ENCODE measurements at places on chromosomes 11 and 22.

GRCh38 chr11:70926543-70927201 is 325.7 kb downstream of the SHANK2 start:
- no peak for DNase-seq

DNA sequence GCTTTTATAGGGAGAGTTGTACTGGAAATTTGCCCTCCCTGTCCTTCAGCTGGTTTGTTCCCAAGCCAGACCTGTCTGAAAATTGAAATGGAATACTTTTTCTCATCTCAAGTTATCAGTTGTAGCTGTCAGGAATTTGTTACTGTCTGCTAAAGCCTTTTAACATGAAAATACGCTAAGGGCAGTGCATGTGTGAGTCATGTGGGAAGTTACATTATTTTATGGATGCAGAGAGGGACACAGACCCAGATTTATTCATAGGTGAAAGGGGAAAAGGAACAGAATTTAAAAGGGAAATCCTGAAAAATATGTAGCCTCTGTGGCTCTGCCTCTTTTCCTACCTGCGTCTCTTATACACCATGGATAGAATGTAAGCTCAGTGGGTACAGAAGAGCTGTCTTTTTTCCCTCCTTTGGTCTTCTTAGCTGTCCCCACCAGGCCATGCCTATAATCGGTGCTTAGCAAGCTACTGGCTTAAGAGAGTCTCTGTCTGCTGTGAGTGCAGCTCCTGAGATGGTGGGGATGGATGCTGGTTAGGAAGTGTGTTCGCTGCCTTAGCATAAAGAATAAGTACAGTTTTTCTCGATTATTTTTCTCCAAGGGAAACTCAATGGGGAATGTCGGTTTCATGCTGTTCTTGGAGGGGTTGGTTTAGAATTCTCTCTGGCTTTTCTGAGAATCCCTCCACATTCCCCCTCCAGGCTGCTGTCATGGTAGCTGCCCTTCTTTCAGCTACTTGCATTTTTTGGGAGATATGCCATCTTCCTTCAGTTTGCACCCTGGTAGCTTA is 166.8 kb downstream of the TEAD1 start:
- DNase-seq = no peak

- DNase-seq = no peak
These were observed 7.5 kb upstream of the C11orf97 start for GRCh38 chr11:94504689-94505293.

DNA sequence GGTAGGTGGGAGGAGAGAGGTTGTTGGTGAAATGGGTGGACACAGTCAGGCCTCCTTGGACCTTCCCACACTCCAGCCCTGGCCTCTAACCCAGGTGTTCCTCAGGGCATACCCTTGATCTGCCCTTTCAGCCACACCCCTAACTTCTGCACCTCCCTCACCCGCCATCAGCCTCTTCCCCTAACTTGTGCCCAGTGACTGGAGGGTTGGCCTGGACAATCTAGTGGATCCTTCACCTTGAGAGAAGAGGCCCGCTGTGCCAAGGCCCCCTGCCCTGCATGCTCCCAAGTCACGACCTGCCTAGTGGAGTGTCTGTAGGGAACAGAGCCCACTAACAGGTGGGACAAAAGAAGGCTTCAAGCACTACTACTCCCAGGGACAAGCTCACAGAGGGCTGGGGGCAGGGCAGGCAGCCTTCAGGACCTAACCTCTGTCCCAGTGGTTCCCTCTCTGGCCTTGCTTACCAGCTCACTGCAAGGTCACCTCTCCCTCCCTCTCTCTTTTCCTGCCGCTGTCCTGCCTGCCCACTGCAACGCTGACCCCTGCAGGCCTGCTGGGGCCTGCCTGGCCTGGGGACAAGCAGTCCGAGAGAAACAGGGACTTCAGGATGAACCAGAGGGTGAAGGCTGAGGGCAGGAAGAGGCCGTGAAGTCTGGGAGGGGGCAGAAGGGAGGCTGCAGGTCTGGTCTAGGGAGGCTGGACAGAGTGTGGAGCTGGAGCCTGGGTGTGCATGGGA is 3.3 kb downstream of the SYT7 start:
- no peak for DNase-seq

DNA sequence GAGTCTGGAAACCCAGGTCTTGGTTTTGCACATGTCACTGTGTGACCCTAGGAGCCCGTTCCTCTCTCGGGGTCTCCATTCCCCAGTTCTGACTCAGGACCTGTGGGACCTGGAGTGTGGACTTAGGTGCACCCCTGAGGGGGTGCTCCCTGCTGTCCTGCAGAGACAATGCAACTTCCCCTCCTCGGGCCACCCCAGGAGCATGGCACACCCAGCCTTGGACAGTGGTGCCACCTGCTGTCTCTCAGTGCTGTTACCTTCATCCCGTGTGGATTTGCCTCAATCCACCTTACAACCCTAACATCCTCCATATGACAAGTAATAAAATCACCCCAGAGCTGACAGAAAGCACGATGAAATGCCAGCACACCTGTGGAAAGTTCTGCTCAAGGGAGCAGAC is 27.5 kb upstream of the CRYBB3 start:
- DNase-seq = no peak

DNA sequence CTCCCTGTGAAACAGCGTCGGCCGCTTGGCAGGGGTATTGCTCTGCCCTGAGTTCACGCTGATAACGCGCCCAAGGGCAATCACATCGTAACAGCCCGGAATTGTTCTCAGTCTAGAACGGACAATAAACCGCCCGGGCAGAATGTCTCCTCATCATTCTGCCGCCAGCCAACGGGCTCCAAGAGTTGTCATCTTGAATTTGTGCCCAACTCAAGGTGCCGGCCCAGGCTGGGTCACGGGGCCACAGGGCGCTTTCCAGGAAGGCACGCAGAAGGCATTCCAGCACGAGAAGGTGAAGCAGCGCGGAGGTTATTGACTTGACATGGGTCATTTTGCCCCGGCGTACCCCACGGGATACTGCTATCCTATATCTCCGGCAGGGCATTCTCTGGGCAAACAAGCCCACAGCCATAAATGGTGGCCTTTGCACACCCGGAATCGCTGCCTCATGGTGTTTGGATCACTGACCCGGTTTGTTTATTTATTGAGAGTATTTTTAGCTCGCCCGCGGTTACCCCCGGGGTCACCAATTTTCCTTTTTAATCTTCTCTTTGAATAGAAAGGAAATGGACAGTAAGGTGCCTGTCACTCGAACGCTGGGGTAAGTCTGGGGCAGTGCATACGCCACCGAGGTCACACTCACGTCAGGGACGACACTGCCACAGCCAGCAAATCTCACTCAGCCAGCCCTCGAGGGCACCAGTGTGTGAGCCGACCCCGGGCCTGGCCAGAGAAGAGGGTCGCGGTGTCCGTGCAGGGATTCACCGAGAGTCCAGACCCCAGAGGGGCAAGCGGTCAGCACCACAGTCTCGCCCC is 72.4 kb upstream of the FGF3 start:
- DNase-seq = no peak

DNA sequence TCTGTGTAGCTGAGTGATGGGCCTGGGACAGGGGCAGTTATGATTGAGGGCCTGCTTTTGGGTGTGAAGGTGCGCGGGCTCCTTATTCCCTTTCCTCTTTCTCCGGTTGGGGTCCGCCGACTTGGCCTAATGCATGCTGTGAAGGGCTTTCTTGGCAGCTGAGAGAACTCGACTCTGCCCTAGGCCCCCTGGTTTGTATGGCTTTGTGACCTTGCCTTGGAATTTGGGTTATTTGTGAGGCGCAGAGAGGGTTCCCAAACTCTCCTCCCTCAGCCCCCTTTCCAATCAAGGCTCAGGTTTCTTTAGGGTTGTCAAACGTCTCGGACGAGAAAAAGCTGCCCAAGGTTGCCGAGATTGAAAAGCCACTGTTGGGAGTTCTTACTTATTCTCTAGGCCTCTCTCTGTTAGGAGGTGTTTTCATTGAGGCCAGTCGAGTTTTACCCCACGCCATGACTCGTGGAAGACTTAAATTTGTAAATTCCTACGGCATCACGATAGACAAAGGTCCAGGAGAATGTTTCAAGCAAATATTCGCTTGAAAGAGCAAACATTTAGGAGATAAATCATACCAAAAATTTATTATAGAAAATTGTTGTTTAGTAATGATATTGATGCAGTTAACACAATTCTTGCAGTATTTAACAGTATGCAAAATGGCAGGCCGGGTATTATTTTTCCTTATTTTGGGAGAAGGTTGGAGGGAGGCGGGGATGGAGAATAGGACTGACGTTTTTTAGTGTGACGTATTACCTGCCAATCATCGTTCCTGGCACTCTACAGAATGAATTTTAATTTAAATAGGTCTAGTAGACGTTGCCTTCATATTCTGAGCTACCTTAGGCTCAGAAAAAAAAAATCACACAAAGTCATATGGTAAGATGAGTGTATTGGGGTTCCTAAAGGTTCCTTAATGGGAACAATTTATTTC is 689 bp downstream of the PDHX start:
- no peak for DNase-seq

DNA sequence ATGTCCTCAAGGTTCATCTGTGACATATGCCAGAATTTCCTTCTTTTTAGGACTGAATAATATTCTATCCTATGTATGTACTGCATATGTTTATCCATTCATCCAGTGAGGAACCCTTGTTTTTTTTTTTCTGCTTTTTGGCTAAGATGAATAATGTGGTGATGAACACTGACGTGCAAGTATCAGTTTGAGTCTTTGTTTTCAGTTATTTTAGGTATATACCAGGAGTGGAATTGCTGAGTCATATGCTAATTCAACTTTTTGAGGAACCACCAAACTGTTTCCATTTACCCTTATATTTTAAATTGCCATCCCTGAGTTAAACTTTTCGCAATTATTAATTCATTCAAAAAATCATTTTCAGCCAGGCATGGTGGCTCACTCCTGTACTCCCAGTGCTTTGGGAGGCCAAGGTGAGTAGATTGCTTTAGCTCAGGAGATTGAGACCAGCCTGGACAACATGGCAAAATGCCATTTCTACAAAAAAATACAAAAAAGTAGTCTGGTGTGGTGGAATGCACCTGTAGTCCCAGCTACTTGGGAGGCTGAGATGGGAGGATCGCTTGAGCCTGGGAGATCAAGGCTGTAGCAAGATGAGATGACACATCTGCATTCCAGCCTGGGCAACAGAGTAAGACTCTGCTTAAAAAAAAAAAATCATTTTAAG is 64.2 kb downstream of the MICAL2 start:
- DNase-seq = no peak

- DNase-seq = no peak
These were observed 82.3 kb downstream of the C11orf91 start for GRCh38 chr11:33618351-33618710.

DNA sequence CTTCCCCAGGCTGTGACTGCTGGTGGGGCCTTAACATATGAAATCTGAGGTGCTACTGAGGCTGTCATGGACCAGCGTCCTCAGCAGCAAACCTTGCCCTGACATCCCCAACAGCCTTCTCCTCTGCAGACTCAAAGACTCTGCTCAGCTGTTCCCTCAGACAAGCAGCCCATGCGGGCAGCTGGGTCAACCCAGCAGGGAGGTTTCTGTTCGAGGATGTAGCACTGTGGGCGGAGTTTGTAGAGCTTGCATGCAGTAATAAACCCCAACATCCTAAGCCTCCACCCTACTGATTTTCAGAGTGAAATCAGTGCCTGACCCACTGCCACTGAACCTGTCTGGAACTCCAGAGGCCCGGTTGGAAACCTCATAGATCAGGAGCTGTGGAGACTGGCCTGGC is 88.8 kb upstream of the XKR3 start:
- DNase-seq = no peak

DNA sequence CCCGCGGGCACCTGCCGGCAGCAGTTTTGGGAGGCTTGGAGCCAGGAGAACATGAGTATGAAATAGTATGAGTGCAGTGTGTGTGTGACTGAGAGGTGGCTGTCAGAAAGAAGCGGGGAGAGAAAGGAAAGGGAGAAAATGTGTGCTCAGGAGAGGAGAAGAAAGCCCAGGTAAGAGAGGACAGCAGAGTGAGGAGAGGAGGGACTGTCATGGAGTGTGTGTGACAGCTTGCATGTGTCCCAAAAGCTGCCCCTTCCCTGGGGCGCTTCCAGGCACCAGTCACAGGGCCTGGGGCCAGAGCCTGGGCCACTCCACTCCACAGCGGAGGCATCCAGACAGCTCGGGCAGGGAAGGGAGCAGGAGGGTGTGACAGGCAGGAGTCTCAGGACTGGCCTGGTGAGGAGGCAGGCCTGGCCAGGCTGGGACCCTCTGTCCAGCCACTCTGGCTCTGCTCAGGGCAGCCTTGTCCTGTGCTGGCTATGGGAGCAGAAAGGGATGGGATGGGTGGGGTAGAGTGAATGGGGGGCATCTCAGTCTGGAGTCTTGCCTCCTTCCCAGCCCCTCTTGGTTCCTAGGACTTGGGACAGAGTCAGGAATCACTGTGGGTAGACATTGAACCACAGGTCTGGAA is 949 bp downstream of the MMP11 start:
- no peak for DNase-seq

DNA sequence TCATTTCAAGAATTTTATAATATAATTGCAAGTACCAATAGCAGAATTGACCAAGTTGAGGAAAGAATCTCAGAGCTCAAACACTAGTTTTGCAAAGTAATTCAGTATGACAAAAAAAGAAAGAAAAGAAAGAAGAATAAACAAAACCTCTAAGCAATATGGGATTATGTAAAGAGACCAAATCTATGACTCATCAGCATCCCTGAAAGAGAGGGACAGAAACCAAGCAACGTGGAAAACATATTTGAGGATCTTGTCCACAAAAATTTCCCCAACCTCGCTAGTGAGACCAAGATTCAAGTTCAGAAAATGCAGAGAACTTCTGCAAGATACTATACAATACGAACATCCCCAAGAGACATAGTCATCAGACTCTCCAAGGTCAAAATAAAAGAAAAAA is 203.7 kb upstream of the DDI1 start:
- no peak for DNase-seq

GRCh38 chr11:124538019-124538418 is 5.4 kb downstream of the OR8B12 start:
- no peak for DNase-seq

GRCh38 chr22:37300551-37301017 is 18.3 kb downstream of the CYTH4 start:
- no peak for DNase-seq

DNA sequence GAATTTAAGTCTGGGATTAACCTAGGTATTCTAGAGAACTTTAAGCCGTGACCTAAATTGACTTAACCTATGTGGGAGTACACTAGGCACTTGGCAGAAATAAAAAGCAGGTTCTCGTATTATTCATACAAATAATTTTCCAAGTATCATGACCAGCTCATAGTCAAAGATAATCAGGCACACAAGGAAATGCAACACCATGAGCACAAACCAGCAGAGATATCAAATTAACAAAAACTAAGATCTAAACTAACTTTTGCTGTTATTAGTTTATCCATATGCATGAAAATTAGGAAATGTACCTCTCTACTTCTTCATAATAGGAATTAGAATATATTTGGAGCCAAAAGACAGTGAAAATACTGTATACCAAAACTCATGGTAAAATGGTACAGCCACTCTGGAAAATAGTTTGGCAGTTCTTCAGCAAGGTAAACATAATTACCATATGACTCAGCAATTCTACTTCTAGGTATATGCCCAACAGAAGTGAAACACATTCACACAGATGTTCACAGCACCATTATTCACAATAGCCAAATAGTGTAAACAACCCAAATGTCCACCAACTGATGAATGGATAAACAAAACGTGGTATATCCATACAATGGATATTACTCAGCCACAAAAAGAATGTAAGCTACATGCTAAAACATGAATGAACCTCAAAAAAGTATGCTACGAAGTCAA is 154.1 kb downstream of the ENTHD1 start:
- DNase-seq = no peak
